WTC11 (cell line): ENCODE measurements at places on chromosomes 13 and 19.
A peak's percentile ranks its signal among the peaks of the same experiment; 100 is the strongest.

GRCh38 chr19:6232601-6233055, 47.1 kb downstream of the MLLT1 start:
- DNase-seq = no peak

- no peak for DNase-seq
Measured at GRCh38 chr13:93805736-93806135, 579.1 kb downstream of the GPC6 start.

DNA sequence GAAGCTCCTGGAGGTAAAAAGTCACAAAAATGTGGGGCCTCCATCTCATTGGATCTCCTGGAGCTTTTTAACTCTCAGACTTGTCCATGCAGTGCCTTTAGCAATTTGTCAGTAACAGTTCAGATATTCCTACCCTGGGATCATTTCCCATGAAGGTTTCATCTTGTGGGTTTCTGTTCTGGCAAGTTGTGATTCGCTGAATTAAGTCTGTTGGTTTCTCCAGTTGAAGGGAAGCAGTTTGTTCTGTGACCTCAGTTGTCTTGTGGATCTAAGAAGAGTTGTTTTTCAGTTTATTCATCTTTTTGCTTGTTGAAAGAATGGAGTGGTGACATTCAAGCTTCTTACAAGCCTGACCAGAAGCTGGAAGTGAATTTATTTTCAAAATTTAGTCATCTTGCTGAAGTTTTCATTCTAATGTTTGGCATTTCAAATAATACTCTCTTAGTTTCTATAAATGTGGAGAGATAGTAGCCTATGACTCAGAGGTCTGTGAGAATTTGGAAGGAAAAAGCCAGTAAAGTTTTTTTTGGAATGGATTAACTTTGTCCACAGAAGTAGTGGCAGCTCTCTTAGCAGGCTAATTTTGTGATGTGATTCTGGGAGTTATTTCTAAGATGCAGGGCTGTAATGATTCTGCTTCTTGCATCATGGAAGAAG, 120.1 kb upstream of the CSNK1A1L start:
- DNase-seq = no peak

- DNase-seq = peak; percentile 36
Measured at GRCh38 chr19:5968431-5969373, 9.2 kb downstream of the RANBP3 start.

DNA sequence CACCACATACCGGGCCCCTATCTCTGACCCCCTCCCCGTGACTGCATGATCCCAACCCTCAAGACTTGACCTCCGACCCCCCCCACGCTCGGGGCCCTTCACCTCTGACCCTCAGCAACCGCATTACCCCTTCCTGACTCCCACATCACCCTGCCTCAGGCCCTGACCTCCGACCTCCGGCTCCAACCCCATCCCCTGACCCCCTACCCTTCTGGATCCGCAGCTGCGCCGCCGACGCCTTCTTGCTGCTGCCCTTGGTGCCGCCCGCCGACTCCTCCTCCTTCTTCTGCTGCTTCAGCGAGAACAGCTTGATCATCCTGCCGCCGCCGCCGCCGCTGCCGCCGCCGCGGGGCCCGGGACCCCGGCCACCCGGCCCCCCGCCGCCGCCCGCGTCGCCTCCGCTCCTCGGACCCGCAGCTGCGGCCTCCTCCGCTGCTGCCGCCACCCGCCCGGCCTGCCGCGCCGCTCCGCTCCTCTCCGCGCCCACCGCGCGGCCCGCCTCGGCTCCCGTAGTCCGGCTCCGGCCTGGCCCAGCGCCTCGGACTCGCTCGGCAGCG, at the start of gene UBE2M:
TSS of gene UBE2M (minus strand) at position 546 of the 557 bp plus-strand sequence. CDS start at position 316, 230 bp downstream.
- DNase-seq = peak; percentile 56

- peak; percentile 77 for DNase-seq
Measured at GRCh38 chr19:7917267-7918061, 2.7 kb upstream of the SNAPC2 start.

GRCh38 chr13:30047154-30047874, 196.9 kb upstream of the UBL3 start:
- DNase-seq = no peak

DNA sequence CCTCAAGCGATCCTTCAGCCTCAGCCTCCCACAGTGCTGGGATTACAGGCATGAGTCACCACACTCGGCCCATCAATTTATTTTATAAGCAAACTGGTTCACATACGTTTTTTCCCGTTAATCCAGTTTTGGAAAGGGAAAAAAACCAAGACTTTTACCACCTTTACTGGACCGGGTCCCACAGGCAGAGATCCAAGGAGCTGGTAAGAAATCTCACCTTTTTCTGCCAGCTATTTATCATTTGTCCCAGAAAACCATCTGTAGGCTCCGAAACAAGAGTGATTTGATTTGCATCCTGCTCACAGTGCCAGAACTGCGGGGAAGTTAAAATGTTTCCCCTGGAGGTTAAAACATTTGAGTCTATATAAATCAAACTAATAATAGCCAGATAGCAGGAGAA, 6.3 kb upstream of the FUT2 start:
- no peak for DNase-seq

DNA sequence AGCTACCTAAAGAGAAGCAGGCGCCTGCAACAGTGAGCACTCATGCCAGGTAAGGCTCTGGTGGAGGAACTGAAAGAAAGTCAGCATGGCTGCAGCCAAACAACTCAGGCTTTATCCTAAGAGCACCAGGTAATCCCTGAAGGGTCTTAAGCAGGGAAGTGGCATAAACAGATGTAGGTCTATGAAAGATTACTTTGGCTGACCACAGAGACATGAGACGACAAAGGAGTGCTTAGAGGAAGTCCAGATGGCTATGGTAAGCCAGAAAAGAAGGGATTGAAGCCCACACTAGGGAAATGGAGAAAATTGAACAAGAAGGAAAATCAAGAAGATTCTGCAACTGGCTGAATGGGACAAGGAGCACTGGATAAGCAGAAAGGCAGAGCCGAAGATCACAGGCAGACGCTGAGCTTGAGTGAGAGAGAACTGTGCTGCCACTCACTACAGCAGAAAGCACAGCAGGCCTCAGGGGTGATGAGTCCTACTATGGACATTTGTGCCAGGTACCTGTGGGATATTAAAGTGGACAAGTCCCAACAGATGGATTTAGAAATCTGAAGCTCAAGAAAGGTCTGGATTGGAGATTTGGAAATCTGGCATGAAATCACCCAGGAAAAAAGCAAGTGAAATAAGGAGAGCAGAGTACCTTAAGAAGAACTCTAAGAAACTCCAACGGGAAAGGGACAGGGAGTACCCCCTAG, 4.2 kb downstream of the RCBTB1 start:
- no peak for DNase-seq

DNA sequence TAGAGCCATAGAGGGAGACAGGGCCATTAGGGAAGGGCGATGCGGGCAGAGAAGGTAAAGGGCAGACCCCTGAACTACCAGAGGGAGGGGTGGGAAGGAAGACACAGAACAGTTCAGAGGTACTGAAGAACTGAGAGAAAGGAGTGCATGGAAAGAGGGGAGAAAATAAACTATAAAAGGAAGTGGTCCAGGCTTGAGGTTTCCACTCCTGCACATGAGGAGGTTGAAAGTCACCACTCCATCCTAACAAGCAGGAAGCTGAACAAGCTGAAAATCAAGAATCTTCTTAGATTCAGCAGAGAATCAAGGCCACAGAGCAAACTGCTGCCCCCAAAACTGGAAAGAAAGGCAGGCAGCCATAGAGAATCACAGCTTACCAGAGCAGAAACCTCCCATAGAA, 45.1 kb downstream of the MIPEP start:
- no peak for DNase-seq

- DNase-seq = no peak
Measured at GRCh38 chr13:99264051-99264450, 5.9 kb upstream of the GPR18 start.

- no peak for DNase-seq
Measured at GRCh38 chr13:49503951-49504350, 8.2 kb downstream of the PHF11 start.

DNA sequence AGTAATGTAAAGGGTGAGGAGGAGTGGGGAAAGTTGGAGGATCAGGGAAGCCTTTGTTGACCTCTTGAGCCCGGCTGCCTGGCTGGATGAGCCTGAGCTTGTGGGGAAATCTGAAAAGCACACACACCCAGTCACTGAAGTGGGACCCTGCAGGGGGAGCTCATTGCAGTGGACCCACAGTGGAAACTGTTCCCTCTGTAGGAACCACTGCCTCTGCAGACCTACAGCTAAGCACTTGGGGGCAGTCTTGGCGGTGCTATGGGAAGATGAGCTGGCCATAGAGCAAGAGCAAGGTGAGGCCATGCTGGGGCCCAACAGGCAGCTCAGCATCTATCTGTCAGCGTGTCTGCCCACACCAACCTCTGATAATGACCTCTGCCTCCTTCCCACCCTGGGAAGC, 294.8 kb downstream of the TSHZ3 start:
- DNase-seq = peak; percentile 79

DNA sequence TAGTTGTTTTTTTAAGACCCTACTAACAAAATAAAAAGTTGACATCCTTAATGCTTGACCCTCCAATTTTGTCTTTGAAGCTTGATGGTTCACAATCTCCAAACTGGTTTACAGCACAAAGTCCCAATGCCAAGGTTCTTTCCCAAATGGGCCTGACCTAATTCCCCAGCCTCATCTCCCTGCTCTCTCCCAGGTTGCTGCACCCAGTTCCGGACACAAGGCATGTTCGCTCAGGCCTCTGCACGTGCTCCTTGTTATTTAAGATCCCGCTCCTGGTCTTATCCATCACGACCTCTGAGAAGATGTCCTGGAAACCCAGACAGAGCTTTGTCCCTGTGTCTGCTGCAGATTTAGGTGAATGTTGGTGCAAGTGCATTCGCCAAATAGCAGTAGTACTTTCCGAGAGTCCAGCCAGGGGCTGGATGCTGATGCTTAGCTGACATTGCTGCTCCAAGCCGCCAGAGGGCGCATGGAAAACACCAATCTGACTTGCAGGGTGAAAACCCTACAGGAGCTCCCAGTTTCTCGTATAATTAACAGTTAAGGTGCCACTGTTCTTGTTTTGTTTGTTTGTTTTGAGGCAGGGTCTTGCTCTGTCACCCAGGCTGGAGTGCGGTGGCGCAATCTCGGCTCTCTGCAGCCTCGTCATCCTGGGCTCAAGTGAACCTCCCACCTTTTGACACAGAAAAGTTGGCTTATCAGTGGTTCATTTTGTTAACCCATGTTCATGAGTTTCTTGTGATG, 18.5 kb downstream of the LYPD3 start:
- DNase-seq = peak; percentile 84

DNA sequence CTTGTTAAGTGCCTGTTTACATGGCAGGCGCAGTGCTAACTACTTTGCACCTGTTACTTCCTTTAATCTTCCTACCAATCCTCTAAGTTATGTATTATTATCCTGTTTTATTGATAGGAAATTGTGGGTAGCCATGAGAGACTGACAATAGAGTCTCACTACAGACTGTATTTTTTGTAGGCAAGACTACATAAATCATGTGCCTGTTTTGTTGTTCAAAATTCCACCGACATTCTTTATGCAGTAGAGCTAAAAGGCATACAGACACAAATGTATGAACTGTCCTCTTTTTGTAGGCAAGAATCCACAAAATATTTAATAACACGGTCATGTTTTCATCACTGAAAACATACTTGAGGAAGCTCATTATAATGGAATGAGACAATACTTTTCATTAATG, 205.5 kb downstream of the NALCN start:
- DNase-seq = no peak

DNA sequence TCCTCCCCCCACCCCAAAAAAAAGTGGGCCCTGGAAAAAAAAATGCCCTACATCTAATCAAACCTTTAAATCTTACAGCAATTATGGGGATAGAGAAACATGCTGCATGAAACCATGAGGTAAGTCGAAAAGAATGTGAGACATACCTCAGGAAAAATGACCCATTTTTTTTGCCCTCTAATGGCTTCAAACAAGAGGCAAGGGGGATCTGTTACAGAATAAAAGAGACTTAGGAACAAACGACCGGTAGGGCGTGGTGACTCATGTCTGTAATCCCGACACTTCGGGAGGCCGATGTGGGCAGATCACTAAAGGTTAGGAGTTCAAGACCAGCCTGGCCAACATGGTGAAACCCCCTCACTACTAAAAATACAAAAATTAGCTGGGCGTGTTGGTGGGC, 8.4 kb downstream of the RGL3 start:
- DNase-seq = no peak
